Stimulated activated CD4-positive, alpha-beta T cell treated with anti-CD3 and anti-CD28 coated beads, Interleukin-1b, Interleukin-23, amount 100 ng/mL, for 4 hours (primary cell): ENCODE measurements at places on chromosomes 4 and X.

GRCh38 chrX:57587607-57588006, 4.2 kb upstream of the ZXDB start:
- DNase-seq = no peak

- DNase-seq = no peak
Measured at GRCh38 chrX:133314281-133314680, 96.1 kb upstream of the TFDP3 start.

DNA sequence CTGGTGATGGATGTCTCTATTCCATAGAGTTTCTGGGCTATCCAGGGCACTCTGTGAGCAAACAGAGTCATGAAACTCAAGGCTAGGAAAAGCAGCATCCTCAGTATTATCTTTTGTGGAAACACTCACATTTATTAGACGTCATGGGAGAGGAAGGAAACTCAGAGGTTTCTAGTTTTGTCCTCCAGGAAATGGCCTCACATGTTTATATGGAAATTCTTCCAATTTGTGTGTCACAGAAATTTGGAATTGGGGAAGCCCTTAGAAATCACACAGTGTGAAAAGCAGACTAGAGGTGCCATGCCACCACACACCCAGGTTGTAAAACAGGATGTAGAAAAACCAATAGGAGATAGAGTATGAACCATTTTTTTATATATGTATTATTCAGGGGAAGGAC, 31.1 kb downstream of the IDS start:
- DNase-seq = no peak

DNA sequence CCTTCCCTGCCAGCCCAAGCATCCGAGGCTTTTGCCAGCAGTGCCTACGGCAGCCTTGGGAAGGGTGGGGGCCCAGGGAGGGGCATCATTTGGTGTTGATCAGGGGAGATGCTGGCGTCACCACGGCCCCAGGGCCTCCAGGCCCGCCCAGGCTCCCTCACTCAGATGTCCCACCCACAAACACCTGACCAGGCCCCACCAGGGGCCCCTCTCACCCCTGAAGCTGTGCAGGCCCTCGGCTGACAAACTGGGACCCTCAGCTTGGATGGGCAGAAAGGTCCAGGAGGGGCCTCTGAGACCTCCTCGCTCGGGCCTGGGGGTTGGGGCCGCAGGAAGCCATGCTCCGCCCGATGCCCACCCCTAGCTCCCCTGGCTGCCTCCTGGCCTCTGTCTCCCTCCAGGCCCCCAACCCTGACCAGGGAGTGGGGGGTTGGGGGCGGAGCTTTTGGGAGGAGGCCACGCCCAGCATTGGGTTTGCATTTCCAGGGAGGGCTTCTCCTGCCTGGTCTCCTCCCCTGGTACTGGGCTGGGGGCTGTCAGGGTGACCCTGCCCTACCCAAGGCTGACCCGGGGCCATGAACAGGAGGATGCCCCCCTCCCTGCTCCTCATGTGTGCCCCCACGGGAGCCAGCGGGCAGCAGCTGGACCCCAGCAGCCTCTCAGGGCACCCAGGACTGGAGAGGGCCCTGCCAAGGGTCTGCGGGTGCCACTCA, 33.4 kb upstream of the SPON2 start:
- DNase-seq = no peak

GRCh38 chr4:12359420-12359819, 930.7 kb upstream of the HS3ST1 start:
- no peak for DNase-seq
